ENCODE measurements at places on chromosomes 5 and 9.
A peak's percentile ranks its signal among the peaks of the same experiment; 100 is the strongest.

DNA sequence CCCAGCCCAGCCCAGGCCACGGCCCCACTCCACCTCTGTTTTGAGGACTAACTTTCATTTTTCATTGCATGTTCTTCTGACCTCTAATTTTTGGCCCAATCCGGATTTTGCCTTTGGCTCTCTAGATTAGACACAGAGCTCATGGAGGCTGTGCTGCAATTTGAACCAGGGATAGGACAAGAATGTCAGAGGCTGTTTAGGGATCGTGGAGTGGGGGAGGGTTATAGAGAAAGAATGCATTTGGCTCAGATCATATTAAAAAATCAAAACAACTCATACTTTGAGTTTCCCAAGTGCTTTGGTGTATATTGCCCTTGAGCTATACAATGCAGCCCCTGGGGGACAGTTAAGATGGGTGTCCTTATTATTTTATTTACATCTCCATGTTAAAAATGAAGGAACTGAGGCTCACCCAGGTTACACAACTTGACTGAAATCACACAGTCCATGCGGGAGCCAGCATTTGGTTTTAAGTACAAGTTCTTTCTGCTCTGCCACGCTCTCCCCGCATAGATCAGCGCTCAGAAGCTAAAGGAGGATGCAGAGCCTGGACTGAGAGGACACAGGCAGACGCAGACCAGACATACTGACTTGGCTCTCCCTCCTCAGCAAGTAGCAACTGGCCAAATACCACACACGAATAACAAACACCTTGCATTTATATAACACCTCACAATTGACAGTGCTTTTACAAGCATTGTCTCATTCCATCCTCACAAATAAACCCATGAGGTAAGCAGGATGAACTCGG is 126.4 kb upstream of the RAI14 start:
- DNase-seq: no peak

DNA sequence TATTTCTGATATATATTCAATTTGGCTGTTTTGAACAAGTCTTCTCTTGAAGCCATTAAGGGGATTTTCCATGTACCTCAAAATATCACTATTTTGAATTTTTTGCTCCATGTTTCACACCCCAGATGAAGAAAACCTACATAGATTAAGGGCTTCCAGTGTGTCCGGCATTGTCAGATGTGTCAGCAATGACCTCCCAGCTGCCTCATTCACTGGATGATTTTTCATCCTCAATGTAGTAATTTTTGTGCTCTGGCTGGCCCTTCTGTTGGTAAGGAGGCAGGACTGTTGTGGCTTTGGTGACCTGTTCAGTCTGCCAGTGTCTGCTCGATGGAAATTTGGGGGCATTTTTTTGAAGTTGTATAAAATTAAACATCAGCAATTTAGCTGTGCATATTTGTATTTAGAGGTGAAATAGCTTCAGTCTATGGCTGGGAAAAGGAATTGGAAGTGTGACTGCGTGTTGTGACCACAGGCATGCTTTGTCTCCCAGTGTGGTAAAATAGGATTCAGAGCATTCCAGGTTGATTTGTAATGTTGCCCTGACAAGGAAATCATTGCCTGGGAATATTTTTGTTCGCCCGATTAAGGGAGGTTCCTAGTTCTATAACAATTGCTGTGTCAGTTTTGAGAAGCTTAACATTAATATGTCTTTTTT is 312.4 kb downstream of the ARHGEF28 start:
- no peak for DNase-seq

DNA sequence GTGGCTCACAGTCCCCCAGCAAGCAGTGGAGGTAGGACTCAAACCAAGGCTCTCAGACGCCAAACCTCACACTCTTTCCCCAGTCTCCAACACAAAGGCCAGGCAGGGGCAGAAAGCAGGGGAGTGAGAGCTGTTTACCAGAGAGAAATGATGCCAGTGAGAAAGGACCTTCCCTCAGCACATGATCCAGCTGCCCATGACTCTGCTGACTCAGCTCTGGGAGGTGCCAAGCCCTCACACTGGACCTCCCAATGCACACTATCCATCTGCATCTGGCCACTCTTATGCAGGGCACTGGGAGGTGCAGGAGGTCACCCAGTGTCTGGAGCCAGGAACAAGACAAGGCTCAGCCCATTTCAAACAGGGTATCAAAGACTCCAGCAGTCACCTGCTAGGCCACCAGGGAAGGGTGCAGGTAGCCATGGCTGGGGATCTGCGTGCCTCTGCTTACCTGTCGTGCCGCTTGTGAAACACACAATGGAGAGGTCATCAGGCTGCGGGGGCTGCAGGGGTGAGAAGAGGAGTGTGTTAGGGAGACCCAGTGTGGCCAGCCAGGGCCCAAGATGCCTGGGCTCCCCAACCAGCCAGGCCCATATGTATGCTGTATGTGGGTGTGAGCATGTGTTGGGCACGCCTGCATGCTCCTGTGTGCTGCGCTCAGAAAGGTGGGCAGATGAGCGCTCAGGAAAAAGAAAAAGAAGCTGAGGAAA is 26.3 kb downstream of the ACSL6 start:
- DNase-seq: peak; percentile 29

GRCh38 chr9:9229269-9229668 is 1383.5 kb downstream of the PTPRD start:
- DNase-seq: no peak

- DNase-seq: no peak
These were observed 83.4 kb downstream of the LPAR1 start for GRCh38 chr9:110954822-110955291.

DNA sequence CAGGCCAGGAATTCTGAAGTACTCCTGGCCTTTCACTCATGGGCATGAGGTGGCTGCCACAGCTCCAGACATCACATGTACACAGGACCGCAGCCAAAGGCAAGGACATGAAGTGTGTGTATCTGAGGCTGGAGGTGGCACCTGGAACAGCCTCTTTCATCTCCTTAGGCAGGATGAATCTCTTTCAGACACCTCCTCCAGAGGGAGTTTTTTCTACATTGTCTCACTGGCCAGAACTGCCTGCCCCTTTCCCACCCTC is 142.8 kb downstream of the BARX1 start:
- DNase-seq: no peak

DNA sequence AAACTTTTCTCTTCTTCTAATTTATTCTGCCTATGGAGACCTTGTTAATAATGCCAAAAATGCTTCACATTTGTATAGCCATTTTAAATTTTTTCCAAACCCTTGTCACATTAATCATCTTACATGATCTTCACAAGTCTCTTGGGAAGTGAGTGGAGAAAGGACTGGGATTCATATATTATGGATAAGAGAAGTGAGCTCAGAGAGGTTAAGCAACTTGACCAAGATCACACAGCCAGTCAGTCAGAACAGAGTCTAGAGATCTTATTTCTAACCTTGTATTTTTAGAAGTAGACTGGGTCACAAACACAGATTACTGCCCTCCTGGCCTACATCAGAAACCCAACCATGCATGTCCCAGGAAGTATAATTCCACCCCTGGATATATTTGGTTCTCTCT is 218.0 kb upstream of the ADRA1B start:
- no peak for DNase-seq

DNA sequence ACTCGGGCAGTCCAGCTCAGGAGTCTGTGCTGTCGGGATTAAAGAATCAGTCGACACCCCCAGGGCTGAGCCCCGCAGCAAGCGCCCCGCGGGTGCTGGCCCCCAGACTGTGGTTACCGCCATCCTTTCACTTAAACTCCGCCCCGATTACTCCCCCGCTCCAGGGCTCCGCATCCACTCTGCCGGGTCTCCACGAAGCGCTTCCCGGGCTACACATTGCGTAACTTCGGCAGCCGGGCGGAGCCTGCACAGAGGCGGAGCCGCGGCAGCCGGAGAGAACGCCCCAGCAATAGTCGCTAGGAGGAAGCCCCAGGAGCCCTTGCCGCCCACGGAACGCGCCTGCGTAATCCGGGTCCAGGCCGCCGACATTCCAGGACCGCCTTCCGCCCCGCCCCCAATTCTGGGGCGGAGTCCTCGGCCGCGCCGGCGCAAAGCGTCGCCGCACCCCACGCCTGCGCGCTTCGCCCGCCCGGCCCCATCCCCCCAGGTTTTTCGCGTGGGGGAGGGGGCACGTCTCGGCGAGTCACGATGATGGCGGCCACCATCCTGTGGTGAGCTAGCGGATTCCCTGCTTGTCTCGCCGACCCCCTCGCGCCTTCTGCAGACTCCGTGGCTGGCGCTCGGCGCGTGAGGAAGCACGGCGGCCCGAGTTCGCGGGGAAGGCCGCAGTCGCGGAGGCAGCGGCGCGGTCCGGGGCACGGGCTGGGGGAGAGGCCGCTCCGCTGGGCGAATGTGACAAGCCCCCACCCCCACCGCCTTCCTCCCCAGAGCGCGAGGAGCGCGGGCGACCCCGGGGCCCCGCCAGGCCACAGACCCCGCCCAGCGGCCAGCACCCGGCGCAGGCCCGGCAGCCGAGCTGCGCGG is at the start of gene RAD23B:
Gene RAD23B (plus strand): TSS at position 521 of the 864 bp plus-strand sequence. CDS start 351 bp downstream, outside the sequence.
- peak; percentile 90 for DNase-seq

DNA sequence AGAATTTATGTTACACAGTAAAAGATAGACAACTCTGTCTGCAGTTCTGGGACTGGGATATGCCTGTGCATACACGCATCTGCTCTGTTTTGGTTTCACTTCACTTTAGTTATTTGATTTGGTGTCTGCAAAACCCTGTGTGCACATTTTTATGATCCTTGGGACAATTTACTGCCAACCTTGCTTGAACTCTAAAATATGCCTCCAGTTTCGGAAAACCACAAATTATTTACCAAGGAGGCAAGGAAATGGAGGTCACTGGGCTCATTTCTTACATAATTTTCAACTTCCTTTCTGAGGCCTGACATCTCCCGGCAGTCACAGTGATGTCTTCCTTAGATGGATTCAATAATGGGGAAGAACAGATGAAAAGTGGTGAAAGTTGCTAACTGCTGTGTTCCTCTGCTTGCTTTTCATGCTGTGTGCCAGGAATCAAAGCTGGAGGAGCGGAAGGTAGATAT is 61.2 kb upstream of the TAF11L2 start:
- DNase-seq: no peak
